ENCODE measurements at places on chromosomes 6 and 20.

DNA sequence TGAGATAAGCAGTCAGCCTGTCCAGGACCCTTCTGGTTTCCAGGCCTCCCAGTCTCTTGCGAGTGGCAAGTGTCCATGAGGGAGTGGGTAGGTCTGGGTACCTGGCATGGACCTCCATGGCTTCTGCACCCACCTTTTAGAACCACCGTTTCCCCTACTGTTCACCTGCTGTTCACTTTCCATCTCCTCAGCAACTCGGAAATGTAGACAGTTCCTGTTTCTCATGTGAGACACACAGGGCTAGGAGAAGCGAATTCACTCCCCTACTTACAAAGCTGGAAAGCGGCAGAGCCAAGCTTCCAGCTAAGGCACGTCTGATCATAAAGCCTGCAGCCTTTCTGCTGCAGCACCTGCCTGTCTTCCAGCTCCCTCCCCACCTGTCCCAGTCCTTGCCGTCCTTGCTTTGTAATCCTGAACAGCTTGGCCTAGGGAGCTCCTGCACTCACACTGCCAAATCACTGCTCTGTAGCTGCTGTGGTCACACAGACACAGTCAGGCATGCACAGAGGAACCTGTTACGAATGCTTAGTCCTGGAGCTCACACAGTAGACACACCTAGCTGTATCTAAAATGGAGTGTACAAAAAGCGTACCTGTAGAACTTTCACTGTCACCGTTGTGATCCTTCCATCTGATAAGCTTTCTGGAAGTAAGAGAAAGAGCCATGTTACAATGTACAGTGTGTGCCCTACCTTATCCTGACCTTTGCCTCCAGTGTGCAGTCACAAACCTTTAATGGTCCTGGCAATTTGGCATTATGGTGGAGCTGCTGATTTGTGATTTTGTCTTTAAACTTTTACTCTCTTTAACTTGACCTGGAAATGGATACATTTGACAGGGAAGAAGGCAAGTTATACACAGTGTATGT is 294.1 kb downstream of the NRN1 start:
- DNase-seq, result no peak

GRCh38 chr6:154986787-154987235 is 8.3 kb upstream of the TIAM2 start:
- DNase-seq, result no peak

DNA sequence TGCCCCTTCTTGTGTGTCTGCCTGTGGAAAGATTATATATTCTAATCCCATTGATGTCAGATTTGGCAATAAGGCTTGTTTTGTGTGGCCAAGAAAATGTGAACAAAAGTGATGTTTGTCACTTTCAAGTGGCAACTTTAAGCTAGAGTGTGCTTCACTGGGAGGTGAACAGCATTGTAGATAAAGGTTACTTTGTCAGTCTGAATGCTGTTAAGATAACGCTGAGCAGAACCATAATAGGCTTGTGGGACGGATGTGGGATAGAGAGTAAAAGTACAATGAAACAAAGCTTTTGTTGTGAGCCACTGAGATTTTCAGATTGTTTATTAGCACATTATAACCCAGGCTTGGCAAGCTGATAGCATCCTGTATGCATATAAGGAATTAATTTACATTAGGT is 303.8 kb upstream of the MAN1A1 start:
- no peak for DNase-seq

DNA sequence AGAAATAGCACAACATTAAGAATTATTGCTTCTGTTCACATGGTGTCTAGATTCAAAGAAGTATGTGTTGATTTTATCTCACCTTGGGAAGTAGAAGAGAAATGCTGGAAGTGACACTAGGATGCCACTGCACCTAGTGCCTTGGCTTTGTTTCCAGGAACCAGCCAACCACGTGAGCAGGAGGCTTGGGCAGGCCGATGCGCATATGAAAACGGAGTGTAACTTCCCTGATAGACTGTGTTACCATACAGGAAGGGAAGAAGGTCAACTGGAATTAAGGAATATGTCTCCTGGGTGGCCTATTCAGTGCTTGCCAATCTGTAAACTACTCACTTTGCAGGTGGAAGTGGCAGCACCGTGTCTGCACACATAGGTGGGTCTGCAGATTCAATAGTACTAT is 28.1 kb downstream of the TUBB2B start:
- DNase-seq, result no peak

- DNase-seq, result no peak
These were observed 19.2 kb downstream of the CHMP4B start for GRCh38 chr20:33830371-33830770.

- no peak for DNase-seq
These were observed 200.4 kb upstream of the FBXL4 start for GRCh38 chr6:99148111-99148510.

- no peak for DNase-seq
These were observed 4.5 kb upstream of the VSTM2L start for GRCh38 chr20:37898233-37899104.

GRCh38 chr6:74932232-74932888 is 273.5 kb downstream of the COL12A1 start:
- DNase-seq, result no peak

DNA sequence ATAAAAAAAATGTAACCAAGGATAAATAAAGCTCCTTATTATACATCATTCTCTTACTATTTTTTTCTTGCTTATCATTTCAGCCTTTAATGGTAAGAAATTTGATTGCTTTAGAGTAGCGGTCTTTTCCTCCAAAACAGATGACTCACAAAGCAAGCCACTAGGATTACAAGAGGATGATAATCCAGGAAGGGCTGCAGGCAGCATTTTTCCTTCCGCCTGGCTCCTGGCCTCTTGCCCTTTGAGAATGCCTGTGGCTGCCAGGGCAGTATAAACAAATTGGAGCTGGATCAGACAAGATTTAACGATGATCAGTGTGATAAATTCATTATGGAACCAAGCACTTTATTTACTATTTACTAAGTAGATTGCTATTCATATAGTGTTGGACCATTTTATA is 9.7 kb upstream of the FBXL4 start:
- no peak for DNase-seq
